Small intestine (tissue), 16 donors: ENCODE measurements at places on chromosomes 2 and 18. TPM values are rescaled to one million over a fixed set of nuclear protein-coding genes. Genes with fewer than 3 reads are reported as not detected.

WDPCP gene
- 1.1 TPM for polyA plus RNA-seq

COL3A1 gene
- polyA plus RNA-seq = 648 TPM

NCL gene
- 123 TPM for polyA plus RNA-seq

LRRC30 gene
- polyA plus RNA-seq = not detected

AMER3 gene
- 0.45 TPM for polyA plus RNA-seq
